ENCODE measurements at places on chromosomes 2 and 18. TPM values are rescaled to one million over a fixed set of nuclear protein-coding genes. Genes with fewer than 3 reads are reported as not detected.

CHRNG gene
- total RNA-seq = not detected

CHCHD5 gene
- total RNA-seq = 7.1 TPM

CHRND gene
- total RNA-seq = not detected

KIF5C gene
- 0.13 TPM for total RNA-seq

ANKRD30B gene
- not detected for total RNA-seq

ATP8B1 gene
- 43.4 TPM for total RNA-seq

ALPP gene
- total RNA-seq = not detected

DNA sequence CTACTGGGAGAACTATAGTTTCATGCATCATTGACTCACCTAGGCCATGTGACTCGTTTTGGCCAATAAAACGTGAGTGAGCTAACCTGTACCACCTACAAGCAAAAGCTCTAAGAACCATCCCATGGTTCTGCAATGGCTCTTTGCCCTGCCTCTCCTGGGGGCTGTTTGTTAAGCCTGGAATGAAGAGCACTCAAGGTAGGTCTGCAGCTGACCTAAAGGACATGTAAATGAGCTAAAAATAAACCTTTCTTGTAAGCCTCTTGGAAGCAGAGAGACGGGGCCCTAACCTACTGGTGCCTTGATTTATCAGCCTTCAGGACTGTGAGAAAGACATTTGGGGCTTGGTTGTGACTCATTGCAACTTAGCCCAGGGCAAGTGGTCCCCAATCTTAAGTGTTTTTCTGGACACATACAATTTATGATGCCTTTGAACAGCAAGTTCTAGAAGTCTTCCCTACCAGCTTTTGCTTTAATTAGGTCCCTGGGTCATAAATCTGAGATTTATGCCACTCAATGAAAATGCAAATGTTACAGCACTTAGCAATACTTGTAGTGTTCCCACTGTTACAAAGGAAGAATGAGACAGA is 107.4 kb downstream of the OSBPL6 start:
- peaks cover 11% of the 10 kb centered on the region for H3K4me1 ChIP-seq
- no peaks in the 10 kb centered on the region for H3K36me3 ChIP-seq
- no peak for DNase-seq

- peaks cover 10% of the 10 kb centered on the region for H3K27me3 ChIP-seq
- no peaks in the 10 kb centered on the region for H3K36me3 ChIP-seq
- DNase-seq = peak; percentile 28
- H3K4me3 ChIP-seq = no peak overlapping the region
- no peaks in the 10 kb centered on the region for H3K4me1 ChIP-seq
These were observed 189.8 kb downstream of the SNTG2 start for GRCh38 chr2:1140389-1141003.

GRCh38 chr2:10771786-10772185 is 40.8 kb downstream of the PDIA6 start:
- DNase-seq = no peak
- H3K4me1 ChIP-seq = no peaks in the 10 kb centered on the region
- no peaks in the 10 kb centered on the region for H3K27me3 ChIP-seq
- no peak overlapping the region for H3K4me3 ChIP-seq

DNA sequence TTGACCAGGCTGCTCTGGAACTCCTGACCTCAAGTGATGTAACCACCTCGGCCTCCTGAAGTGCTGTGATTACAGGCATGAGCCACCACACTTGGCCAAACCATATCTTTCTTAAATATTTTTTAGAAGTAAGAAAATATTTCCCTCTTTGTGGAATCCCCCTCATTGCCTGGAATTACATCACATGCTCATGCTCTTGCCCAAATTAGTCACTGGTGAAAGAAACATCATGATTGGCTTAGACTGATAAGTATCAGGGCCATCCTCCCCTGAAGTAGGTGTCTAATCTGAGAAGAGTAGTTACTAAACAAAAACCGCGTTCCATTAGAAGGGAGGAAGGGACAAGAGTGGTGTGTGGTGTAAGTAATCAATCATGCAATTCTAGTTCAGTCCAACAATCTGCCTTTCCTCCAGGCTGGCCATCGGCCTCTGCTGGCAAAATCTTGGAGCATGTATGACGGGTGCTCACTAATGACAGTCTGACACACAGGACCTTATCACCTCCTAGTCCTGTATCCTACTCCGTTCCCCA is 52.3 kb upstream of the SCG2 start:
- peak; percentile 40 for DNase-seq
- no peaks in the 10 kb centered on the region for H3K27me3 ChIP-seq
- H3K4me3 ChIP-seq = no peak overlapping the region
- no peak overlapping the region for H3K27ac ChIP-seq
- H3K36me3 ChIP-seq = no peaks in the 10 kb centered on the region
- no peaks in the 10 kb centered on the region for H3K4me1 ChIP-seq

DNA sequence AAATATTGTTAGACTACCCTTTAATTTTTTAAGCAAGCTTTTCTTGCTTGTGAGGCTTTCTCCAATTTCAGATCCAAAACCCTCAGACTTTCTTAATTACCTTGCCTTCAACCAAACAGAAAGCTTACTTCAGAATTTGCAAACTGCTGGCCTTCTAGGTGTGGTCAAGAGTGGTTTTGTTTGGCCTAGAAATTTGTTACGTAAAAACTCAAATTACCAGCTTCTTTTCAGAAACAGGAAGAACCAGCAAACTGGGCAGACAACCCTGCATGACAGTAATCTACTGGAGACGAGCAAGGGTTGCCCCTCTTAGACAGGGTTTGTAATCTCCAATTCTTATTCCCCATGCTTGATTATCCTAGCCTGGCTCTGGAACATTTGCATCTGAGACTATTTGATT is 27.1 kb downstream of the SRBD1 start:
- H3K36me3 ChIP-seq = no peaks in the 10 kb centered on the region
- H3K4me3 ChIP-seq = no peak overlapping the region
- DNase-seq = no peak
- no peak overlapping the region for H3K27ac ChIP-seq
- no peaks in the 10 kb centered on the region for H3K27me3 ChIP-seq
- peaks cover 7% of the 10 kb centered on the region for H3K4me1 ChIP-seq

DNA sequence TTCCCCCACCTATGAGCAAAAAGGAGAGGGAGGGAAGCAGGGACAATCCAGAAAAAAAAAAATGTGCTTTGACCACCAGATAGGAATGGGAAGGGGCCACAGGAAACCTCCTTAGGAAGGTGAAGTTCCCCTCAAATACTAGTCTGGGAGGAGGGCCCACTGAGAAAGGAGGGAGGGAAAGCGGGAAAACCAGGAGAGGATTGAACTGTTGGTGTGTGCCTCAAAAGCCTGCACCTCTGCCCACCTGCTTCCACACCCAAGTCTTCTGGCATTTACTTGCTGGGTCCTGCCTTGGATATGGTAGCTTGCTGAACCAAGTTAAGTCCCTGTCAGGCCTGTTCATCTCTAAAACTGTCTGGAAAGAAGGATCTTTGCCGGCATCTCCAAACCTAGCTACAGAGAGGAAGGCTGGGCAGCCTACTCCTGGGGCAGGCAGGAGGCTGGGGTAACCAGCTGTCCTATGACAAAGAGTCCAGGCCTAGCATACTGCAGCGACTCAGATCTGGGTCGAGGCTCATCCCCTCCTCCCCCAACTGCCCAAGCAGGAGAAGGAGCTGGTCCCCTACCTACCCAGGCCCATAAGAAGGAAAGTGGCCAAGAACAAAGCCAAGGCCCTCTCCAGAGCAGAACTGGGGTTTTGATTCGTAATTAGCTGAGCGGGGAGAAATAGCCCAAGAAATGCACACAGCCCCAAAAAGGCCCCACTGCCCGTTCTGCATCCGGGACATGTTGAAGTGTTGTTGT is 3.0 kb downstream of the EN1 start:
- H3K4me3 ChIP-seq = peak overlapping the region; percentile 86
- H3K27ac ChIP-seq = peak overlapping the region; percentile 88

GRCh38 chr2:56288838-56289580 is 105.2 kb downstream of the CCDC85A start:
- no peak for DNase-seq
- peaks cover 22% of the 10 kb centered on the region for H3K4me1 ChIP-seq
- no peak overlapping the region for H3K4me3 ChIP-seq
- no peak overlapping the region for H3K27ac ChIP-seq

- H3K36me3 ChIP-seq = no peaks in the 10 kb centered on the region
- DNase-seq = peak; percentile 71
- H3K4me1 ChIP-seq = peaks cover 22% of the 10 kb centered on the region
- no peaks in the 10 kb centered on the region for H3K27me3 ChIP-seq
These were observed 13.4 kb upstream of the MAP3K2 start for GRCh38 chr2:127400897-127401756.

- H3K27ac ChIP-seq = no peak overlapping the region
- no peak for DNase-seq
- H3K27me3 ChIP-seq = no peaks in the 10 kb centered on the region
- H3K4me3 ChIP-seq = no peak overlapping the region
These were observed 62.8 kb downstream of the MYO1B start for GRCh38 chr2:191308026-191308425.

DNA sequence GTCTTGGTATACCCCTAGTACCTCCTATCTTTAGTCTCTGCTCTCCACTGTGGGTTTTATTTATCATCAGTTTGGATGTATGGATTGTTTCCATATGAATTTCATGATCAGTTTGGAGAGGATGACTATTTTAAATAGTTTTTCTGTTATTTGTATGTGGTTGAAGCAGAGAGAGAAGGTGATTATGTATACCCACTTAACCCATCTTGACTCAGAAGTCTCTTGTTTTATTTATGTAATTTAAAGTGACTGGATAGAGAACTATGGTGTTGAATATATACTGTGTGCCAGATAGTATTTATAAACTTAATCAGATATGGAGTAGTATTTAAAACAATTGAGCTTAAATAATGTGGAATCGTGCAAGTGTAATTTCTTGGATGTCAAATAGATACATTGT is 39.9 kb downstream of the SMAD4 start:
- peak; percentile 19 for DNase-seq
- H3K4me1 ChIP-seq = peaks cover 47% of the 10 kb centered on the region
- H3K4me3 ChIP-seq = no peak overlapping the region

All from GM23248 (cell line).